Stimulated activated CD4-positive, alpha-beta T cell treated with anti-CD3 and anti-CD28 coated beads, Interleukin-15, amount 100 ng/mL, for 1 hour (primary cell): ENCODE measurements at places on chromosomes 13 and 19.
A peak's percentile ranks its signal among the peaks of the same experiment; 100 is the strongest.

DNA sequence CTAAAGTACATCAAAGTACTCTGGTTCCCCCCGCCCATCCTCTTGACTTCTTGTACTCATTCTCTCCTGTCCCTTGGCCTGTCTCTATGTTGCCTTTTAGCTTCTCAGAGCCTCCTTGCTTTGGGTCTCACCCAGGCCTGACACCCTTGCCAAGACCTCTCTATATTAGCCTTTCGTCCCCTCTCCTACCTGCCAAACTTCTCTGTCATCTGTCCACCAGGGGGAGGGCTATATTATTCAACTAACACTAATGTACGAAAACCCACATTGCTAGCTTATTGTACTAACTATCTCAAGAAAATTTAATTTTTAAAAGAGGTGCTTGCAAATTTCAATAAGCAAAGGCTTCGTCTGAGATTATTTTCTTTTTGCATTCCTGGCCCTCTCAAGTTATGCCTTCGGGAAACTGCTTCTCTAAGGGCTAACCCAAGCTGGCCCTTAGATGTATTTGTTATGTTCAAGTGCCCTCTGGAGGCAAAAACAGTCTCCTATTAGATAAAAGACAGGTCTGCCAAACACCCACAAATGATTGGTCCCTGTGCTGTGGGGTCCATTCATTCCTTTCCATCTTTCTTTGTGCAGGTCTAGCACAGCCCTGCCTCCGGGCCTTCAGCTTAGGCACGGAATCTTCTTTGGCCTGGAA lies 6.3 kb upstream of the MRPS31 start:
- DNase-seq = no peak

DNA sequence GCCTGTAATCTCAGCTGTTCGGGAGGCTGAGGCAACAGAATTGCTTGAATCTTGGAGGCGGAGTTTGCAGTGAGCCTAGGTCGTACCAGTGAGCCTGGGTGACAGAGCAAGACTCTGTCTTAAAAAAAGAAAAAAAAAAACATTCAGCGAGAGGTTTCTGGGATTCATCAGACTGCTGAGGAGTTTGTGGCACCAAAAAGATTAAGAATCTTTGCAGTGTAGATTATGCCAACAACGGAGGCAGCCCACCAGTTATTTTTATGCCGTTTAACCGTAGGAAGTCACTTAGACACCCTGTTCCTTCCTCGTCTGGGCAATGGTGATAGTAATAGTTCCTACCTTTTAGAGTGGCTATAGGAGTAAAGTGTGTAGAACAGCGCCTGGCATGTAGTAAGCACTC lies 2.5 kb downstream of the COX6B1 start:
- no peak for DNase-seq

DNA sequence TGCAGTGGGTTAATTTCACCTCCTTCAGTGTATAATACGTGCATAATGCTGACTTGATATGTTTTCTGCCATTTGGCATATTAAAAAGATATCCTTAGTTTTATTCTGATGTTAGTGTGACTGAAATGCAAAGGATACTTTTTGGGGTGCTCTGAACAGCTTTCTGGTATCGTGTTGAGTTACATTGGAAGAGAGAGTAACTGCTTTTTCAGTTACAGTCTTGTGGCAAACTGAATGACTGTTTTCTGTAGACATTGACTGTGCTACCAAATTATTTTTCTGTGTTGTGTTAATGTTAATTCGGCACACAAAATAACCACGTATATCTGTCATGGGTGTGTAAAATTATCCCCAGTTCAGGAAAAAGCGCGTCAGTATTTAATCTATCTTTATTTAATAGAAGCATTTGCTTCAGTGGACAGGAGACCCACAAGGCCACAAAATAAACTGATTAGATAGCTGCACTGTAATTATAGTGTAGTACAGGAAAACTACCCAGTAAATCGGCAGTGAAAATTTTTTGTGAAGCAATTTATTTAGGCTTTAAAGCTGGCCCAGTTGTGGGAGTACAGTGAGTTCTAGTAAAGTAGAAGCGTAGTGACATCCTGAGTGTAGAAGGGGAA lies 2.5 kb downstream of the URI1 start:
- no peak for DNase-seq

GRCh38 chr13:75226092-75226491 lies 255.9 kb downstream of the TBC1D4 start:
- no peak for DNase-seq

- no peak for DNase-seq
These were observed 4.5 kb upstream of the RAB3A start for GRCh38 chr19:18208098-18208951.

GRCh38 chr19:32651729-32652140 lies 23.2 kb downstream of the ANKRD27 start:
- DNase-seq = no peak

GRCh38 chr19:42816894-42817293 lies 51.4 kb upstream of the PSG8 start:
- no peak for DNase-seq

DNA sequence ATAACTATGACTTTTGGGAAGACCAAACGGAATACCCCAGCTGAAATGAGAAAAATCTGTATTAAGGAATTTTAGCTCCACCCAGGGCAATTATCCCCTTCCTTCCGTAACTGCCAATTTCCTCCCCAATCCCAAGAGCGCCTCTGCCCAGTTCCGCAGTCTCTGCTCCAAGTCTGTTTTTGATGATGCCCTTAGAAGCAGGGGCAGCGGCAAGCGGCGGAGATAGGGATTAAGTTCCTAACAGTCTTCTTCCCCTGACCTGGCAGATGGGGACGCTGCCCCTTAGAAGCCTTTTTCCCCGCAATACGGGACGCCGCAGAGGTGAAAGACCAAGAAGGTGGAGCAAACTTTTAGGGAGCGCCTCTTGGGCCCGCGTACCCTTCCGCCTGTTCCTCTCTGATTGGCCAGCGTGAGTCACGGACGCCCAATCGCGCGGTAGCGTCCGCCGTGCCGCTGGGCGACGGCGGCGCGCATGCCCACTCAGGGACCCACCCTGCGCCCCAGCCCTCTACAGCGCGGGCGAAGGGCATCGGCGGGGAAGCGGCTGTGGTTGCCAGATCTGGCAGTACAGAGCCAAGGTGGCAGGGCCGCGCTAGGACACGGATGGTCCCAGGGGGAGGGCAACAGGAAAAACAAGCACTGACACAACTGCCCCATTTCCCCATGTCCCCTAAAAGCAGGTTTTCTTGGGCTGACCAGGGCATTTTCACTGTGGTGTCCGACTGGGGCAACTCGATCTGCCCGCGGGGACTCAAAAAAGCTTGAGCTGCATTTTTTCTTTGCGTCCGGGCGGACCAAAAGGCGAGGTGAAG lies 843 bp upstream of the TDRD3 start:
- peak; percentile 79 for DNase-seq

DNA sequence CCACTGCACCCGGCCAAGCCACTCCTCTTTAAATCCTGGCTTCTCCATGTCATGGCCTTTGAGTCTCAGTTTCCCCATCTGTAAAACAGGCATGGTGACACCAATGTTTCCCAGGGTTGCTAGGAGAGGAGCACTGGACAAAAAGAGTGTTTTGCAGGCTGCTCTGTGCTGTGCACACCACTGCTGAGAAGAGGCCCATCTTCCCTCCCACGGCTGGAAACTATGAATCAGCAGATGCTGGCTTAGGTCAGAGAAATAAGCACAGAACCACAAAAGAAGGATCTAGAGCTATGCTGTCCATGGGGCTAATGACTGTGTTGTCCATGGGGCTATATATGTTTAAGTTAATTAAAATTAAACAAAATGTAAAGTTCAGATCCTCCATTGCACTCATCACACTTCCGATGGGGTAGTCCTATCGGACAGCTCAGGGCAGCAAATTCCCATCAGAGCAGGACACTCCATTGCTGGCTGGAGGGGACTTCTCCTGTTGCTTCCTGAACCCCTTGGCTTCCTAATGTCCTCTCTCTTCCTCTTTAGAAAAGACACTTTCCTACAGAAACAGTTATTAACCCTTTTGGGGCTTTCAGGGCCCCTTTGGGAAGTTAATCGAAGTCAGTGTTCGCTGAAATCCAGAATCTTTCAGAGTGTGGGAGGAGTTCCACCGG lies 37.1 kb downstream of the TSHZ3 start:
- DNase-seq = no peak

DNA sequence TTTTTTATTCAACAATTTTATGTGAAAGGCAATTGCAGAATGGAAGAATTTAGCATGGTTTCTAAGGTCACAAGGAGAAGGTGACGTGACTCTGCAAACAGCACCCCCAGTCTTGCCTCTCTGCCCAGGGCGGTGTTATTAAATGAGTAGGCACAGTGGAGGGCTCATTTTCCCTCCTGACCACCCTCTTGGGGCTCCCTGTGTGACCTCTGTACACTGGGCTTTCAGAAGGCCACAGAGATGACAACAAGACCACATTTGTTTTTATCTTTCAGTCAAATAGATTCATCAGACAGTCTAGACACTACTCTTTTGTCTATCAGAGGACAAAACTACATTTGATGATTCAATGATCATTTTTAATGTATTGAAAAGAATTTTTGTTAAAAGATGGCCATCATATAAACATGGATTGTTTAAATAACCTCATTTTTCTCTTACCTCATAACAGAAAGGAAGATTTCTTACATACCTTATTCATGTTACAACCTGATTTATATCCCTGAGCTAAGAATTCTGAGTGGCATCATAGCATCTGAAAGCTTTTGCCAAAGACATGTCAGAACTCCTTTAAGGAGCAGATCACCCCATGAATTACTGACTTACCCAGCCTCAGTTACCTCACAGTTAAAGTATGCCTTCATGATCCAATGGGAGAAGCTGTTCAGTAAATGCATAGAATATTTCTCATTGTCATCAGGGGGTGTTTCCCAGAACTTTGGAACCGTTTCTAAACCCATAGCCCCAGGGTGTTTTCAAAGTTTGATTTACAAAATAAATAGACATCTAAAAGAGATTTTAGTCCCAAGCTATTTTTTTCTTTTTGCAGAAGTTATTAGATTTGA lies 184.0 kb upstream of the RFC3 start:
- DNase-seq = no peak

- DNase-seq = no peak
These were observed 549.0 kb upstream of the GPC6 start for GRCh38 chr13:92677571-92677970.

DNA sequence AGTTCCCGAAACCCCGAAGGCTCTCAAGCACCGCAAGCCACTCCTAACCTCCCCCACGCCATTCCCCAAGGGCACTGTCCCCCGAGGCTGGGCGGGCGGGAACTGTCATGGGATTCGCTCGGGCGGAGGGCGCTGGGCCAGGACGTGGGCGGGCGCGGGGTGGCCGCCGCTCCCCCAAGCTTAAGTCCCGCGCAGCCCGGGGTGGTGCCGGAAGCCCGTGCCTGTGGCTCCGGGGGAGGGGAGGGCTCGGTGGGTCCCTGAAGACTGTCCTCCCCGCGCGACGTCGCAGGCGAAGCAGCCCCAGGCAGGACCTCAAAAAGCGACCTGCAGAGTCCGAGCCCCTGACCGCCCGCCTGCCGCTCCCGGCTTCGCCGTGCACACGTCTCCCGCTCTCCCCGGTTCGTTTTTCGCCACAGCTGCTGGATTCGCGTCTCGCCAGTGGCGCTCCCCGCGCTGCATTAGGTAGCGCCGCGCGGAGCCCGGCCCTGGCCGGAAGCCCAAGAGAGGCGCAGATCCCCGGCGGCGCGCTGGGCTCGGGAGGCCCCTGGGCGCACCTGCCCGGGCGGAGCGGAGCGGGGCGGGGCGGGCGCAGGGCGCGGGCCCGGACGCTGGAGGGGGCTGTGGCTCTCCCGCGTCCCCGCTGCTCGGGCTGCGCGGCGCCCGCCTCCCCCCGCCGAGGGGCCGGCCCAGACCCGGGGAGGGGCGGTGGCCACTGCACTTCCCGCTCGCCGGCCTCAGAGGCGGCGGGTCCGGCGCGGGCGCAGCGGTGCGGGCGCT lies at the start of gene FARP1:
FARP1 (plus strand) TSS at position 715 of the 777 bp plus-strand sequence. CDS start 70,149 bp downstream, outside the sequence.
- peak; percentile 10 for DNase-seq

GRCh38 chr19:13077240-13077639 lies 25.4 kb downstream of the LYL1 start:
- no peak for DNase-seq

- no peak for DNase-seq
These were observed 7.7 kb downstream of the RB1 start for GRCh38 chr13:48311223-48311622.

DNA sequence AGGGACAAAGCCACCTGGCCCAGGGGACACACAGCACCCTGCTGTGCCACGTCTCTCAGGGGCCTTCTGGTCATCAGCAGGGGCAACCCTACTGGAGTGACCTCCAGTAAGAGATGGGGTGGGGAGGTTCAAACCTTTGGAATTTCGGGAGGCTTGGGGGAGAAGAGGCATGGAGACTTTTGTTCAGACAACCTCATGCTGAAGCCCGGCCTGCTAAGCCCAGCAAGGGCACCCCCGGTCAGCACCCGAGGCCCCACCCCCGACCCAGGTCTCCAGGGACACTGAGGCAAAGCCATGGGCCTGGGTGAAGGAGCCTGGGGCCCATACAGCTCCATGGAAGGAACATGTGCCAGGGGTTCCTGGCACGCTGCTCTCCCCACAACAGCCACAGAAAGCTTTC lies 23.3 kb downstream of the ZNF787 start:
- DNase-seq = no peak

- no peak for DNase-seq
These were observed 1.8 kb downstream of the EXOSC5 start for GRCh38 chr19:41395355-41395754.

GRCh38 chr19:49976496-49976895 lies 15.5 kb upstream of the SIGLEC11 start:
- no peak for DNase-seq

GRCh38 chr19:1220976-1221903 lies 15.7 kb downstream of the STK11 start:
- DNase-seq = no peak

DNA sequence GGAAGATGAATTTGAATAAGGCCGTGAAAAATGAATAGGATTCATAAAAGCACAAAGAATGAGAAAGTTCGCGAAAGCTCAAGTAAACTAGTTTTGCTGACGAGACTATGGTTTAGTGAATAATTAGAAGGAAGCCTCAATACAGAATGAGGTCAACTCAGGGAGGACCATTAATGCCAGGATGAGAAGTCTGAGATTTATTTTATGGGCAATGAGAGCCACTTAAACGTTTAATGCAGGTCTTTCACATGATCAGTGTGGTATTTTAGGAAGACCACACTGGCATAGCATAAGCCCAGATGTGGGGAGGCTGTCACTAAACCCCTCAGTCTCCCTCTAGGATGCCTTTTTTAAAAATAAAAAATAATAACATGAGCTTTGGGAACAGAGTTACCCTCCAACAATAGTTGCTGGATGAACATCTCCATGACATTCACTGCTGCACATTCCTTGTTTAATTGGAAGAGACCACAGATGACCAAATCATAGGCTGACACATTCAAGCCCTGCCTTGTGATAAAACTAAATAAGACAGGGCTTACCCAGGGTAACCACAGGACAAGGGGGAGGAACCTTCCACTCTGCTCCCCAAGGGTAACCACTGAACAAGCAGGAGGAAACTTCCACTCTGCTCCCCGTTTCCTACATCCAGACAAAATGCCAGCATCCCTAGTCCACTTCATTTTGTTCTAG lies 43.6 kb upstream of the LSM14A start:
- no peak for DNase-seq

- no peak for DNase-seq
These were observed 300.4 kb downstream of the DLEU7 start for GRCh38 chr13:50543141-50543540.

DNA sequence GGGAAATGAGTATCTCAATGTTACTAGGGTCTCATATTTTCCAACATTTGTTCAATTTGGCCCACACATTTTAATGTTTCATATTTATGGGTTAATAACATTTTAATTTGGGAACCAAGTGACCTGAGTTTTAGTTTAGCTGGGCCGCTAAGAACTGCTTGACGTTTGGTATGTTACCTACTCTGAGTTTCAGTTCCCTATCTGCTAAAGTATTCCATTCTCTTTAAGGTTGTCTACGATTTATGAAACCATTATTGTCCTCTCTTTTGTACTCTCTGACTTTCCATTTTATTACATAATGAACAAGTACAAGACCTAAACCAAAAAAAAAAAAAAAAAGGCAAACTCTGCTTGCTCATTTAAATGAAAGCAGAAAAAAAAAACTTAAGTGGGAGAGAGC lies 89.9 kb downstream of the FGF14 start:
- DNase-seq = no peak
